Left lung (tissue), 14 donors: ENCODE measurements at places on chromosomes 3 and 15. TPM values are rescaled to one million over a fixed set of nuclear protein-coding genes. Genes with fewer than 3 reads are reported as not detected.

GRCh38 chr3:130088061-130088460 lies 6.4 kb downstream of the ALG1L2 start:
- H3K4me3 ChIP-seq: no peak overlapping the region
- no peak for DNase-seq
- H3K4me1 ChIP-seq: no peaks in the 10 kb centered on the region

The GRAMD2A gene
- 20.7 TPM for total RNA-seq

DNA sequence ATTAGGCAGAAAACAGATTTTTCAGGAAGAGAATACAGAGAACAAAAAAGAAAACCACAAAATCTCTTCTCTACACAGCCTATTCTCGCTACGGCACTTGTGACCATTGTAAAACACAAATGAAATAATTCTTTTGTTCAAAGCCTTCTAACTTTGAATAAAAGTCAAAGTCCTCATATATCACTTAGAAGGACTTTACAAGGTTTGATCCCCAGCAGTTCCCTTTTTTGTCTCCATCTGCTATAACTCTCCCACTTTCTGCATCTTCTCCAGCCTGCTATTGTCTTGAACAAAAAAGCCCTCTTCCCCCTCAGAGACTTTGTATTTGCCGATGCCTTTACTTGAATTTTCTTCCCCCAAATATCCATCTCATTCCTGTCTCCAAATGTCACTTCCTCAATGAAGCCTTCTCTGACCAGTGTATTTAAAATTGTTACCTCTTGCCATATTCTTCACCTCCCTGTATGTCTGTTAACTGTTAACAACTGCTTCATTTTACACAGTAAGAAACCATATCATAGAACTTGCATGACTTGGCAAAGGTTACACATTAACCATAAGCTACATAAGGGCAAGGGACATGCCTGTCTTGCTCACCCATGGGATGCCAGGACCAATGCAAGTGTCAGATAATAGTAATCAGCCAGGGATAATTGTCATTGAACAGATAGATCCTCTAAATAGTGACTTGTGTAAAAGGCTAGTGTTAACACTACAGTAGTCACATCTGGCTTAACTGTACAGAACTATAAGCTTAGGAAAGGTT lies 122.4 kb downstream of the CBLB start:
- H3K4me1 ChIP-seq: no peaks in the 10 kb centered on the region
- DNase-seq: no peak
- H3K27me3 ChIP-seq: no peaks in the 10 kb centered on the region
- peak overlapping the region; percentile 21 for H3K27ac ChIP-seq

GRCh38 chr3:155370764-155371503 lies 77.5 kb upstream of the STRIT1 start:
- H3K27me3 ChIP-seq: no peaks in the 10 kb centered on the region
- no peaks in the 10 kb centered on the region for H3K4me1 ChIP-seq
- DNase-seq: no peak

- no peaks in the 10 kb centered on the region for H3K4me1 ChIP-seq
- DNase-seq: no peak
- H3K27me3 ChIP-seq: no peaks in the 10 kb centered on the region
- H3K36me3 ChIP-seq: no peaks in the 10 kb centered on the region
- no peak overlapping the region for H3K27ac ChIP-seq
Observed at GRCh38 chr3:105529456-105529855, 162.7 kb downstream of the ALCAM start.

- peaks cover 15% of the 10 kb centered on the region for H3K27me3 ChIP-seq
- H3K36me3 ChIP-seq: no peaks in the 10 kb centered on the region
- H3K4me3 ChIP-seq: no peak overlapping the region
- peak; percentile 41 for DNase-seq
Observed at GRCh38 chr15:79629687-79630086, 197.6 kb downstream of the MINAR1 start.
